ENCODE measurements at places on chromosomes 13 and 19.

GRCh38 chr13:83286737-83287136 lies 595.5 kb downstream of the SLITRK1 start:
- DNase-seq: no peak

DNA sequence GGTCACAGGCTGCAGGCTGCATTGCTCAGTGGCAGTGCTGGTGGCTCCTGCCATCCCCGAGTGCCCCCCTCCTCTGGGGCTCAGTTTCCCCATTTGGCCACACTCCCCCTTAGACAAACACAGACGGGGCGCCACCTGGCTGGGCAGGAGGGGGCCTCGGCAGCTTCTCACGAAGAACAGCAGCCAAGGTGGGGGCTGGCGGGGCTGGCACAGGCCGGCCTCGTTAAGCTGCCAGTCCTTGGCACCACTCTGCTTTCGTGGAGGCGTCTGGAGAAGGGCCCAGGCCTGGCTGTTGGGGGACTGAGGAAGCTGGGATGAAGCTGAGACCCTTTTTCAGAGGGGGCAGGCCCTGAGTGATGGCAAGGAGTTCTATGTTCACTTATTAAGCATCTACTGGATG lies 3.7 kb upstream of the ZNRF4 start:
- no peak for DNase-seq

DNA sequence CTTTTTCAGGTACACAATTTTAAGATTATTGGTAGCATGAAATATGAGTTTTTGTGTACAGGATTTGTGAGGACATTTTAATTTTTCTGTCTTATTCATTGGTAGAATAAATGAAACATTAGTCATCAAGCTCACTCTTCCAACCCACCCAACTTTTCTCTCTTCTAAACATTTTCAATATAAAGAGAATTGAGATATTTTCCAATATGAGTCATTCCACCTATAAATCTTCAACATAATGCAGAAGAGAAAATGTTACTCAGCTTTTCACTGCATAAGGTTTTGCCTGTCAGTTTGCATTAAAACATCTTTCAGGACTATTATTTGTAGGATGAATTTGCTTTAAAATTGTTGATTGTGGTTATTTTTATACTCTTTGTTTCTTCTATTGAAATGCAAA lies 330.7 kb downstream of the PCDH20 start:
- no peak for DNase-seq

DNA sequence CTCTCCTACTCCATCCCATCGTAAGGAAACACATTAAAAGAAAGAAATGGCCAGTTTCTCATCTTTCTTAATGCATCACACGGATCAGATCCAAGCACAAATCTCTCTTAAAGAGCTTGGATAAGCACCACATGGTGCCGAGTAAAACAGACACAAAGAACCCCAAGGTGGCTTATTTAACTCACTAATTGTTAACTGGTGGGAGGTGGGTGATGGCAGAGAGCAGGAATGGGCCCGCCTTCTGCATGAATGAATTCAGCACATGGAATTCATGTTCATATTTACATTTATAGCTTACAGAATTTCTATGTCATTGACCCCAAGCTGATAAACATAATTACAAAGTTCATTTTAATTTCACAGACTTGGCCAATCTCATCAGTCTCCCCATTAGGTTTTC lies 89.9 kb downstream of the MZT1 start:
- DNase-seq: no peak

- no peak for DNase-seq
These were observed 17.4 kb downstream of the ZNF331 start for GRCh38 chr19:53555352-53555751.

GRCh38 chr13:21744149-21744548 lies 73.3 kb downstream of the FGF9 start:
- DNase-seq: no peak

DNA sequence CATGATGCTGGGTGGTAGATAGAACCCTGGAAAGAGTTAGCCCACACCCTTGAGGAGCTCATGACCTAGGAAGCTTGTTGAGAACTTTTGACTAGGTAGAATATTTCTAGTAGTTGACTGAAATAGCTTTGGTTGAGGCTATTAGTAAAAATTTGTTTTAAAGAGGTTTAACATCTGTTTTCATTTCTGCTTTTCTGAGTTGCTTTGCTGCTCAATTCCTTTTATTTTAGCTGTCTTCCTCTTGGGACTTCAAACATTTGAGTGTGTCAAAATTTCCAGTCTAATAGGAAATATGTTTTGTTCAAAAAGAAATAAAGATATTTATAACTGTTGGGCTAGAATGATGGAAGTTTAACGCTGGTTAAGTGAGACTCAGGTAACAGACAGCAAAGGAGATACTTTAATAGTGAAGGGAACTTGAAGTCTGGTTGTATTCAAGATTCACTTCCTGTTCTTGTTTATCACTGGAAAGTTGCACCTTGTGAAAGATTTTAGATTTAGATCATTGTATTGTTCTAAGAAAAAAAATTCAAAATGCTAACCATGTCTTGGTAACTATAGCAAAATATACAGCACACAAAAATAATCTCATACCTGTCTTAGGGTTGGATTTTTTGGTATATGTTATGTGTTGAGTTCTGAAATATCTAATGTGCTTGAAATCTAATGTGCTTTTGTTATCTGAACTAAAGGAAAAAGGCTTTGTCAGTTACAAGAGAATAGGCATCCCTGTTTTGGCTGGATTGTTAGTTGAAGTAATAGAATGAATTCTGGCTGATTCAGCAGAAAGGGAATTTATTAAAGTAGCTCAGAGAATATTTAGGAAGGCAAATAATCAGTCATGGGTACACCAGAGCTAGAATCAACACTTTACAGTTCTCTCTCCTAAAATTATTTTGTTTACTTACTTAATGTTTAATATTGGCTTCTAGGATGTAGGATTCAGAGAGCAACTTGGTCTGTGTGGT lies 24.4 kb upstream of the GPR18 start:
- DNase-seq: no peak

DNA sequence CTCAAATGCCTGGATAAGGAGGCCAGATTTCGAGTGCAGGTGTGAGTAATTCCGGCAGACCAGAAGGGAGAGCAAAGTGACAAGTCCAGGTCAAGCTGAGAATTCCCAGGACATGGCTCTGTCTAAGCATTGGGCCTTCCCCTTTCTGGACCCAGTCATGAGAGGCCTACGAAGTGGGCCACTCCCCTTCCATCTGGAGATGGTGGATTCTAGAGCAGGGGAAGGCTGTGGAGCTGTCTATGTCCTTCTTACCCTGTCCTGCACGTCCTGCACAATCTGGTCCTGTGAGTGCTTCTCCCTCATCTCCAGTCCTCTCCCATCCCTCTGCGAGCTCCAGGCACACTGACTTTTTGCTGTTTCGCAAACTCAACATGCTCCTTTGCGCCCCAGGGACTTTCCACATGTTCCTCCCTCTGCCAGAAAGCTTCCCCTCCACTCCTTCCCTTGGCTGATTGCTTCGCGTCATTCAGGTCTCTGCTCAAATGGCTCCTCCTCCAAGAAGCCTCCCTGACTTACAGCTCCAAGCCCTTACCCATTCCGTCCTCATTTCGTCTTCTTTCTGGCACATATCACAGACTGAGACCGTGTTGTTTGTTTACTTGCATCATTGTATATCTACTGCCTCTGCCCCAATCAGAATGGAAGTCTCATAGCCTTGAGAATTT lies 193.2 kb downstream of the URI1 start:
- no peak for DNase-seq

- no peak for DNase-seq
These were observed 5.1 kb downstream of the NOTCH3 start for GRCh38 chr19:15195371-15196334.

DNA sequence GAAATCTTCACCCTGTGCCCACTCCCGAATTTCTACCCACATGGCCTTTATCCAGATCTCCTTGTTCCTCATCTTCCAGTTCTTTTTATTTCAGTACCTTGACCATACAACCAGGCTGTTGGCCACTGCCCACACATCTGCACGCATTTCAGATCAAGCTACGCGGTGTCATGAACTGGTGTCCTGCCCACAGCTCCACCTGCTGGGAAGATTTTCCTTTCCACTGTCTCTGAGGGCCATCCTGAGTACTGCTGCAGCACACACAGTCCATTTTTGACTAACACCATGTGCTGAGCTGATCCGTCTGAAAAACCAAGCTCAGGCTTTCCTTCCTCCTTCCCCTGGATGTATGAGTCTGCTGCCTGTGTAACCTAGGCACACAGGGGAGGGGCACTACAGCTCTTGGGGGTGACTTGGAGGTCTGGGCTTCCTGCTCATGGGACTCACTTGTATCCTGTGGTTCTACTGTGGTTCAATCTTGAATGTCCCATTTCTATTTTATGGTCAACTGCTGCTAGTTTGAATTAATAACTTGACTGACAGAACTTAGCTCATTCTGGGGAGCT lies 71.9 kb downstream of the WASF3 start:
- DNase-seq: no peak

GRCh38 chr19:56692206-56692895 lies 20.8 kb upstream of the ZNF835 start:
- no peak for DNase-seq

- no peak for DNase-seq
These were observed 140.2 kb downstream of the SOX1 start for GRCh38 chr13:112207129-112207528.

DNA sequence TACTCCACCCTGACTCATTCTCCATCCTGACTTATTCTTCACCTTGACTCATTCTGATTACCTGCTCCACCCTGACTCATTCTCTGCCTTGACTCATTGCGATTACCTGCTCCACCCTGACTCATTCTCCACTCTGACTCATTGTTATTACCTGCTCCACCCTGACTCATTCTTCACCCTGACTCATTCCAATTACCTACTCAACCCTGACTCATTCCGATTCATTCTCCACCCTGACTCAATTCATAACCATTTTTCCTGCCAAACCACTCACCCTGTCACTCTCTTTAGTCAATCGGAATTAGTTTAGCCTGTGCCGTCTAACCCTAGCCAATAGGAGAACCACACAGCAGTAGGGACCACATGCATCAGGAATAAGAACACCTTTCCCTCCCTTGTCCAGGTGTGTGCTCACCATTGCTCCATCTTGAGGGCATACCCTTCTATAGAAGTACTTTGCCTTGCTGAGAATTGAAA lies 1227.4 kb upstream of the PCDH20 start:
- no peak for DNase-seq

DNA sequence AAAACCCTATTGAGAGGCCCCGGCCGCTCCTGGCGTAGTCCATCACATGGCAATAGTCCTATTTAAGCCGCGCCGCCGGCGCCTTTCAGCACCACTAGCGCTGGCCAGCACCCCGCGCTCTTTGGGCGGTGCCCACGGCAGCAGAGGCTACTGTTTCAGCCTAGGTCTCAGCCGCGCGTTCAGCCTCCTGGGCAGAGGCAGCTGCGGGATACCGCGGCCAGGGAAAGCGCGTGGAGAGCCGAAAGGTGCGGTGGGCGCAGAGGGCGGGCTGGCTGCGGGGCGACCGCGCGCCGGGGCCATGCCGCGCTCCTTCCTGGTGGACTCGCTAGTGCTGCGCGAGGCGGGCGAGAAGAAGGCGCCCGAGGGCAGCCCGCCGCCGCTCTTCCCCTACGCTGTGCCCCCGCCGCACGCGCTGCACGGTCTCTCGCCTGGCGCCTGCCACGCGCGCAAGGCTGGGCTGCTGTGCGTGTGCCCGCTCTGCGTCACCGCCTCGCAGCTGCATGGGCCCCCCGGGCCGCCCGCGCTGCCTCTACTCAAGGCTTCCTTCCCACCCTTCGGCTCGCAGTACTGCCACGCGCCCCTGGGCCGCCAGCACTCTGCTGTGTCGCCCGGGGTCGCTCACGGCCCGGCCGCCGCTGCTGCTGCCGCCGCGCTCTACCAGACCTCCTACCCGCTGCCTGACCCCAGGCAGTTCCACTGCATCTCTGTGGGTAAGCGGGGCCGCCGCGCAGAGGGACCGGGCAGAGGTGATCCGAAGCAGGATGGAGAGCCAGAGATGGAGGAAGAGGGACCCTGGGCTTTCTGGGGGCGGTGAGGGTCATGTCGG lies at the start of gene GSX1:
TSS of gene GSX1 (plus strand) at position 91 of the 826 bp plus-strand sequence. CDS start at position 299, 208 bp downstream.
- DNase-seq: no peak

- no peak for DNase-seq
These were observed 43.3 kb downstream of the RFX2 start for GRCh38 chr19:6066661-6067646.

DNA sequence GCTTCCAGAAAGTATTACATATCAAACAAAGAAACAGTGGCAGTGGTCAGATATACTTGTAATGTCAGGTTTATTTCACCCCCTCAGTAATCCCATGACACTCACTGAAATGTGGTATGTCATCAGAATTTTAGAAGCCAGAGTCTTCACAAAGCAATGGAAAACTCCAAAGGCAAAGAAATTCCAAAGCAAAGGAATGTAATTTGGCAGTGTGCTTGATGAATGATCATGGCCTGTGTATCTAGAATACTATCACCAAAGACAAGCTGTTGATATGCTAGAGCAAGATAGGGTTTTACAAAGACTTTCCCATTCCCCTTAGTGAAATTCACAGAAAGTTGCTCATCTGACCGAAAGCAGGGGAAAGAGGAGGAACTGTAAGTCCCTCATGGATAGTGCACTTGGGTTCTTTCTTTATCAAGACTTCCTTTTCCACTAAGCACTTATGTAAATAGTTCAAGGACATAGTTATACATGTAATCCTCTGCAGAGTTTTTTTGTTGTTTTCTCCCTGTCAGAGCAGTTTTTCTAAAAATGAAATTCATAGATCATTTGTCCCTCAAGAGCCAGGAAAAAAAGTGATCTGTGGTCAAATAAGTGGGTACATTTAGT lies 243.4 kb downstream of the NHLRC3 start:
- DNase-seq: no peak

- DNase-seq: no peak
These were observed 10.1 kb downstream of the B3GLCT start for GRCh38 chr13:31209841-31210210.

DNA sequence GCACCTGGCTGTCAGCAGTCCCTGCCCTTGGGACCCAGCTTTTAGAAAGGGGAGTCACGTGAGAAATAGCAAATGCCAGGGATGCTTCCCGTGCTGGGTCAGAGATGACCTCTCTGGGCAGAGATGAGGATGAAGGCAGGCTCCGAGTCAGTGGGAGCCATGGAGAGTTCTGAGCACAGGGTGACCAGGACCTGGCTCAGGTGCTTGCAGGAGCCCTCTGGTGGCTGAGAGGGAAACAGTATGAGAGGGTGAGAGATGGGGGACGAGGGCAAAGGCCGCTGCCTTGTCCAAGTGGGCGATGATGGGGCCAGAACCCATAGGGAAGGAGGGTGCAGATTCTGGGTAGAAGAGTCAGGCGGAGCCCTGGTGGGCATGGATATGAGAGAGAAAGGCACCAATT lies 15.8 kb downstream of the TMED1 start:
- no peak for DNase-seq

GRCh38 chr13:79602936-79603335 lies 122.0 kb downstream of the NDFIP2 start:
- DNase-seq: no peak

Data from activated CD8-positive, alpha-beta memory T cell treated with anti-CD3 and anti-CD28 coated beads for 48 hours (primary cell).